ENCODE measurements at places on chromosomes 5 and 9.

GRCh38 chr9:122381206-122381950, 10.6 kb downstream of the PTGS1 start:
- DNase-seq = no peak

DNA sequence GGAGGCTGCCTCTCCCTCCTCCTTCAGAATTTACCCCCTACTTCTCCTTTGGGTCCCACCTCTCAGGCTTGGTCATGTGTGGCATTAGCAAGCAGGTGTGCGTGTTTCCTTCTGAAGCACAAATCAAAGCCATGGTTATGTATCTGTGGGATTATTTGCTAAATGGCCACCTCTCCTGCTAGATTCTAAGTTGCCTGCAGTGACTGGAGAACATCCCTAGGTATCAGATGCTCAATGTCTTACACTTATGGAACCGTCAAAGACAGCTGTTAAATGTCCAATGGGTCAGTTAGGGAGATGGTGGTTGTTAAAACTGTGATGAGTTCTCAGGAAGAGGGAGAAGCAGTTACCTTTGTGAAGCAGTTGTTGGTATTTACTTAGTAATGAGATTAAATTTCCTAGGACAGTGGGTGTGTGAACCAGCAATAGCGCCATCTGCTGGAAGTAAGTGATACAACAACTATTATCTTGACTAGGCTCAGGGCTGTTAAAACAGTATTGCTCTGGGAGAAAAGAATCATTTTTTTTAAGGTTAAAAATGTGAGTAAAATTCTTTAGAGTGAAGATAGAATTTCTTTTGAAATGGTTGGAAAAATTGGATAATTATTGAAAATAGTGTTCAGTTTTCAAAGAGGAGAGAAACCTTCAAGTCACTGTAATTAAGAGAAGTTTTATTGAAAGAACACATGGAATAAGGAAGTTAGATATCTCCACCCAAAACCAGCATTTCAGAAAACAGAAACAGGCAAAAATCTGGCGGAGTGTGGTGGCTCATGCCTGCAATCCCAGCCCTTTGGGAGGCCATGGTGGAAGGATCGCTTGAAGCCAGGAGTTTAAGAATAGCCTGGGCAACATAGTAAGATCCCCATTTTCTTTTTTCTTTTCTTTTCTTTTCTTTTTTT, 71.3 kb downstream of the TMC1 start:
- DNase-seq = peak; percentile 79

DNA sequence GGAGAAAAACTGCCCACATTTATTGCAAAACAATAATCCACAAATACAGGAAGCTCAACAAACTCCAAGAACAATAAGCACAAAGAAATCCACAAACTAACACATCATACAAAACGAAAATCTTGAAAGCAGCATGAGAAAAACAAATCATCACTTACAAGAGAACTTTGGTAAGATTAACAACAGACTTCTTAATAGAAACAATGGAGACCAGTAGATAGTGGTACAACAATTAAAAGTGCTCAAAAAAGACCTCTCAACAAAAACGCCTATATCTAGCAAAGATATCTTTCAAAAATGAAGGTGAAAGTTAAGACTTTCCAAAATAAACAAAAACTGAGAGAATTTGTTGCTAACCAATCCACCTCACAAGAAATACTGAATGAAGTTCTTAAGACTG, 38.4 kb downstream of the CDKL3 start:
- no peak for DNase-seq

GRCh38 chr9:35557320-35557719, 47.7 kb upstream of the TESK1 start:
- no peak for DNase-seq

DNA sequence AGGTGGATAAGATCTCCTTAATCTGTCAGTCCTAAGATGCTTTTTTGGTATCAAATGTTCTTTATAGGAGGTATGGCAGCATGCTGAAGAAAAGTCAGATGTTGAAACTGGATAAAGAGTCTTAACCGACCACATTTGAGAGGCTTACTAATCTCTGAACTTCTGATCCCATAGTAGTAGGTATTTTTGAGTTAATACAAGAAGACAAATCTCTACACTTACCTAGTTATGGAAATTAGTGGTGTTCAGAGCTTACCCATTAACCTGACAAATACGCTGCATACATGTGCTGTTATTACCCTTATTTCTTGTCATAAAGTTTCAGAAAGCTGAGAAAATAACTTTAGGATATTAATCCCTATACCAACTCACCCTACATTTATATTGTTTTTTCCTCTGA, 83.0 kb downstream of the ISL1 start:
- no peak for DNase-seq

GRCh38 chr9:99184110-99184474, 37.6 kb downstream of the ALG2 start:
- DNase-seq = no peak

GRCh38 chr5:40630126-40630525, 49.6 kb upstream of the PTGER4 start:
- no peak for DNase-seq

GRCh38 chr5:13331585-13331984, 612.9 kb downstream of the DNAH5 start:
- DNase-seq = no peak

- DNase-seq = no peak
Measured at GRCh38 chr5:180399401-180400215, 46.5 kb upstream of the GFPT2 start.

GRCh38 chr5:95823218-95823737, 752 bp upstream of the GLRX start:
- no peak for DNase-seq

DNA sequence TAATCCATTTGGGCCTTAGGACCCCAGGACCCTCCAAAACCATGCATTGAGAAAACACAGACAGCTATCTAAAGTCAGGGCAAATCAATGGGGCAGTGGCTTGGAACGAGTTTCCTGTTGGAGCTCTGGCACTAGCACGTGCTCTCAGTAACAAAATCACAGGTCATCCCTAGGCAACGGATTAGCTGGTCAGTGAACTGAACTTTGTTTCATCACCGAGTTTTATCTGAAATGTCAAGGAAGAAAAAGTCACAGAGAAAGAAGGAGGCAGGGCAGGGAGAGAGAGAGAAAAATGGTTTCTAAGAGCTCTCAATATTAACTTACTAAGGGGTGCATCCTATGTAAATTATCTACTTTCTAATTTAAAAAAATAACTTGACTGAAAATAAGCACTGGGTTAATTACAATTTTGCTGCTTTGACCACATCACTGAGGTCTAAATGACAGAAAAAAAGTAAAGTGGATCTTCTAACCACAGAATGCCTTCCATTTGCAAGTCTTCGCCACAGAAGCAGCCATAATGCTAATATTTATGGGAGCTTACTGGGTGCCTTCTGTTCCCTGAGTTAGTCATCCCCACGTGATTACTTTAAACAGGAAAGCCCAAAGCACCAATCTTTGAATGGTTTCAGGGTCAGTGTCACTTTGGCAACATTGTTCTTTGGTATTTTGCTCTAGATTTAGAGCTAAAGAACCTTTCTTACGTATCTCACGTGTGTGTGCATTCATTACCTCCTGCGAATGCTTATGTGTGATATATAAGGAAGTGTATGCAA, 503.9 kb downstream of the RASEF start:
- no peak for DNase-seq

Measured in hippocampal formation (tissue), 2 donors.